ENCODE measurements at places on chromosomes 3 and 15.
A peak's percentile ranks its signal among the peaks of the same experiment; 100 is the strongest.

- no peak for DNase-seq
Observed at GRCh38 chr3:136050250-136050649, 84.7 kb downstream of the PPP2R3A start.

- DNase-seq = no peak
Observed at GRCh38 chr3:123054109-123054778, 12.6 kb upstream of the PDIA5 start.

DNA sequence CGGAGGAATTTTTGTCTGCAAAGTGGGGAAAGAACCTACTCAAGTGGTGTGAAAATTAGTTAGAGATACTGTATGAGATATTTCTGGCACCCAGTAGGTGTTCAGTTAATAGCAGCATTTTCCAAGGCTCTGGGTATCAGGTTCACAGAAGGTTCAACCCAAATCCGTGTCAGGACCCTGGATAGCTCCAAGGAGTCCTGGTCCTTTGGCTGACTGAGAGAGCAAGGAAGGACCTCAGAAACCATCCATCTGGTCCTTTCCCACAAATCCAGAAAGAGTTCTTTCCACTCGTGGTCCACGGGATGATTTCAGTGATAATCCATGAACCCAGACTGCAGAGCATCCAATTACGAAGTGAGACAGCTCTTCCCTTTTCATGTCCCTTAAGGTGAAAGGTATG lies 51.4 kb downstream of the SLC6A11 start:
- no peak for DNase-seq

DNA sequence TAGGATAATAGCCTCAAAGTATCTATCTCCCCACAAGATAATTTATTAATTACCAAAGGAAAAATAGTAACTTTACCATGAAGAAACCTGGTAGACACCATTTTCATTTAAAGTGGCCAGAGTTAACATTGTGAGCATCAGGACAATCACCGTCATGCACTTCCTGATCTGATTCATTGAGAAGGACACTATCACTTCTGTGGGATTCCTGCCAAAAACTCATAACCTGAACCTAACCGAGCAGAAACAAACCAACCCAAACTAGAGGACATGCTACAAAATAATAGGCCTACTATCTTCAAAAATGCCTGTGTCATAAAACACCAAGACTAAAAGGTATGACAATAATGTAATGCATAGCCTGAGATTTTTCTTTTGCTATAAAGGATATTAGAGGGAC lies 39.0 kb downstream of the FSIP1 start:
- DNase-seq = no peak

GRCh38 chr3:15810702-15811101 lies 12.9 kb upstream of the ANKRD28 start:
- DNase-seq = no peak

DNA sequence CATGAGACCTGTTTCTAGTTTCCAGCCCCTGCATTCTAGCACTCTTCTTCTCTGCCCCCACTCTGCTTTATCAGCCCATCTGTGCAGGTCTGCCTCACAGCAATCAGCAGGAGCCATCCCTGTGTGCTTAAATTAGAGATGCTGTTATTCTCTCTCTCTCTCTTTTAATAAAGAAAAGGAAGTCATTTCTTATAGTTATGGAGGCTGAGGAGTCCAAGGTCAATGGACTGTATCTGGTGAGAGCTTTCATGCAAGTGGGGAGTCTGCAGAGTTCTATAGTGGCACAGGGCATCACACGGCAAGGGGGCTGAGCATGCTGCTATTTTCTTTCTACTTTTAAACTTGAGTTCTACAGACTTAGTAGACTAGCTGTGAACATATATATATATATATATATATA lies 4.5 kb upstream of the ST6GAL1 start:
- DNase-seq = no peak

- DNase-seq = no peak
Observed at GRCh38 chr3:152176241-152176640, 92.5 kb upstream of the MBNL1 start.

- DNase-seq = no peak
Observed at GRCh38 chr3:135229018-135229495, 434.0 kb downstream of the EPHB1 start.

- no peak for DNase-seq
Observed at GRCh38 chr15:71011503-71012155, 103.6 kb upstream of the THSD4 start.

DNA sequence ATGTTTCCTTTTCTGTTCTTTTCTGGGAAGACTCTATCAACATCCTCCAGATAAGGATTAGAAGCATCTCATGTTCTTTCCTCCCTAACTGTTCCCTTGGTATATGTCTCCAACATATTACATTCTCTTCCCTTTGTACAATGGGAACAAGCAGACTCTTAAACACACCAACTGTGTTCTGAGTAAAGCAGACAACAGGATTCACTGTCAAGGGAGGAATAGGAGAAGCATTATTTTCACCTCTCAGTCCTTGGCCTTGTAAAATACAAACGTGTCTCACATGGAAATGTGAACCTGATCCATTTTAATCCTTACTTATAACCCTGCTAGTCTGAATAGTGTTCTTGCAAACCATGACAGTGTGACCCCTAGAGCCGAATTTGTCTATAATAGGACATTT lies 19.6 kb downstream of the GYG1 start:
- no peak for DNase-seq

DNA sequence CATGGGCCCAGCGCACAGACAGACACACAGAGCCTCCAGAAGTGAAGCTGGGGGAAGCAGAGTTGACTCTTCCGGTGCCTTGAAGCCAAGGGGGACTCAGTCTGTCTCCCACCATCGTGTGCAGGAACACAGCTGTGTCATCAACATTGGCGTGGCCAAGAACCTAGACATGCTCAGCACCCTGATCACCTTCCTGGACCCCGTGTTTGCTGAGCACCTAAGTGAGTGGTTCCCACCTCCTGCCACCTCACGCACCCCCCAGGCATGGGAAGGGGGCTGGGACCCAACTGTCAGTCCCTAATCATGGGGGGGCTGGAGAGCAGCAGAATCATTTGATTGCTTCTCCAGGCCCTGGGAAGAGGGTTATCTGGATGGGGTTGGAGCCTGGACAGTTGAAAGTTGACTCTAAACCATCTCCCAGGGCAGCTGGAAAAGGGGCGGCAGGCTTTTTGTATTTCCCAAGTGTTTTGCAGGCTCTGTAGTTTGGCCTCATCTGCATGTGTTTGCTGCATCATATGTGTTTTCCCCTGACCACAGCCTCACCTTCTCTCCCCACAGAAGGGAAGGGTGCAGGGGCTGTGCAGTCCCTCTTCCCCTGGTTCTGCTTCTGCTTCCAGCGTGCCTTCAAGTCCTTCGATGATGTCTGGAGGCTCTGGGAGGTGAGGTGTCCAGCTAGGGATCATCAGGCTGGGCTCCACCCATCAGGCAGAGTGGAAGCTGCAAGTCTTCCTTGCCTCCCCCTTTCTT lies 12.8 kb downstream of the TBC1D21 start:
- DNase-seq = no peak

- no peak for DNase-seq
Observed at GRCh38 chr15:34810443-34811129, 15.2 kb upstream of the ACTC1 start.

GRCh38 chr15:100308213-100308600 lies 33.6 kb downstream of the ADAMTS17 start:
- DNase-seq = no peak

DNA sequence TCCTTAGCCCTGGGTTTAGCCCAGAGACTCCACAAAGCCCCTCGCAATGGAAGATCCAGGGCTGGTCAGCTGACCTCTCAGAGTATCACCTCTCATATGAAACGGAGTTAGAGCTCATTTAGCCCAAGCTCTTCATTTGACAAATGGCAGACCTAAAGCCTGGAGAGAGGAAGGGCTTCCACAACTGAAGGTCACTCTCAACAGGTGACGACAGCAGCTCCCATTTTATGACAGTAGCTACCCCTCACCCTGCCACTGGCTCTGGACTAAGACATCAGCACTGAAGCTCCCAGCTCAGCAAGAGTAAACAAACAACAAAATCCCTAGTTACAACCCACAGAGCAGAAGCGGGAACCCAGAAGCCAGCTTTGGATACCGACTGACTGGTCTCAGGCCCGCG lies 33.7 kb downstream of the TLE3 start:
- no peak for DNase-seq

GRCh38 chr3:124964387-124964786 lies 29.8 kb upstream of the MUC13 start:
- no peak for DNase-seq

- no peak for DNase-seq
Observed at GRCh38 chr15:28133281-28133680, 34.2 kb upstream of the OCA2 start.

DNA sequence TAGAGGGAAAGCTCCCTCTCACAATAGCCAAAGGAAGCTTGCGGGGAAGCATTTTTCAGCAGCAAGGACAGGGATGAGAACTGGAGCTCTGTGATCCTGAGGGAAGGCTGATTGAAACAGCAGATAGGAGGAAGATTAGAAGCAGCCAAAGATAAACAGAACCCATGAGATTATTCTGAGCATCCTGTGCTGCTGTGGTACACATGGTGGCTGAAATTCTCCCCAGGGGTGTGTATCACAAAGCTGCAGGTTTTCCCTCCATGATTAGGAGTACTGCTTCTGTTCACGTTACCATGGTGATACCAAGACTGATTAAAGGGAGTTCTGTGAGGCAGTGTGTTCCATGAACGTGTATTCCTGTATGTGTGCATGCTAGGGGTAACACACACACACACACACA lies 30.3 kb upstream of the PSMD6 start:
- DNase-seq = no peak

GRCh38 chr3:144879701-144880100 lies 908.1 kb downstream of the DIPK2A start:
- DNase-seq = no peak

GRCh38 chr15:36529296-36530011 lies 50.0 kb upstream of the CDIN1 start:
- DNase-seq = no peak

- no peak for DNase-seq
Observed at GRCh38 chr3:32616267-32616962, 45.8 kb upstream of the DYNC1LI1 start.

GRCh38 chr3:175479800-175480199 lies 620.7 kb downstream of the NAALADL2 start:
- DNase-seq = no peak

DNA sequence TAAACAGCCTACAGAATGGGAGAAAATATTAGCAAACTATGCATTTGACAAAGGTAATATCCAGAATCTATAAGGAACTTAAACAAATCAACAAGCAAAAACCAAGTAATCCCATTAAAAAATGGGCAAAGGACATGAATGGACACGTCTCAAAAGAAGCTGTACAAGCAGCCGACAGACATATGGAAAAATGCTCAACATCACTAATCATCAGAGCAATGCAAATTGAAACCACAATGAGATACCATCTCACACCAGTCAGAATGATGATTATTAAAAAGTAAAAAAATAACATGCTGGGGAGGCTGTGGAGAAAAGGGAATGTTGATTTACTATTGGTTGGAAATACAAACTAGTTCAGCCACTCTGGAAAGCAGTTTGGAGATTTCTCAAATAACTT lies 30.7 kb upstream of the PPM1L start:
- DNase-seq = no peak

DNA sequence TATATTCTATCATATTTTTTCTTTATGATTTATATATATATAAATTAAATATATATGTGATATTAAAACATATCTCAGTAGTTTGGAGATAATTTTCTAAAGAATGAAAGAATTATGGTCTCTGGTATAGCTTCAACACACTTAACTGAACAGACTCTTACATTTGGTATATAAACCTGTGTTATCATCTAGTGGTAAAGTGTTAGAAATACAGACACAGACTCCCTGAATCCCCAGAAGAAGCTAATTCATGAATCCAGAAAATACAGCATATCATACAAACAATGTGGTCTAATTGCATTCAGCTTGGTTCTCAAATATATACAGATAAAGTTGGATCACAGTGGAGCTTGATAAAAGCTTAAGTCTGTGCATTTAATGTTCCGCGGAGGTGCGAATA lies 1100.4 kb downstream of the ROBO2 start:
- DNase-seq = no peak

- no peak for DNase-seq
Observed at GRCh38 chr15:64426845-64427465, 33.4 kb upstream of the ZNF609 start.

- no peak for DNase-seq
Observed at GRCh38 chr3:187125319-187126031, 13.8 kb downstream of the RPL39L start.

DNA sequence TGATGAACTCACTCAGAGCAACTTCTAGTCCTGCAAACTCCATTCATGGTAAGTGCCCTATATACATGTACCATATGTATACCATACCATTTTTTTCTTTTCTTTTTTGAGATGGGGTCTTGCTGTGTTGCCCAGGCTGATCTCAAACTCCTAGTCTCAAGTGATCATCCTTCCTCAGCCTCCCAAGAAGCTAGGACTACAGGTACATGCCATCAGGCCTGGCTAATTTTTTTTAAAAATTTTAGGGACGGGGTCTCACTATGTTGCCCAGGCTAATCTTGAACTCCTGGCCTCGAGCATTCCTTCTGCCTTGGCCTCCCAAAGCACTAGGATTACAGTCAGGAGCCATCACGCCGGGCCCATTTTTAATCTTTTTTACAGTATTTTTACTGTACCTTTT lies 67.3 kb upstream of the MFGE8 start:
- no peak for DNase-seq

GRCh38 chr15:68379058-68379758 lies 52.8 kb downstream of the ITGA11 start:
- DNase-seq = peak; percentile 38

- DNase-seq = no peak
Observed at GRCh38 chr3:177050501-177051237, 146.6 kb downstream of the TBL1XR1 start.

GRCh38 chr15:90883526-90883975 lies 753 bp upstream of the FES start:
- no peak for DNase-seq

DNA sequence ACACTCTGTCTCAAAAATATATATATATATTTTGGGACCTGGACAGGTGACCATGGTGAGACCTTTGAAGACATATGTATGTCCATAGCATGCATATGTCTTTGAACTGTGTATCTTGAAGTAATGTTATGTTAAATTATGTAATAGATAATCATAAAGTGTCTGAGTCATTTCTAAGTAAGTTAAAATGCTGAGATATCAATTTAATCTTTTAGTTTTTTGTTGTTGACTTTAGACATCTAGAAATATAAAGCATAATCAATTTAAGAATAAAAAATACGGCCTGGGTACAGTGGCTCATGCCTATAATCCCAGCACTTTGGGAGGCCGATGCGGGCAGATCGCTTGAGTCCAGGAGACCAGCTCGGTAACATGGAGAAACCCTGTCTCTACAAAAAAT lies 12.7 kb upstream of the SETD2 start:
- no peak for DNase-seq
